ENCODE measurements at places on chromosomes 3 and 15.

DNA sequence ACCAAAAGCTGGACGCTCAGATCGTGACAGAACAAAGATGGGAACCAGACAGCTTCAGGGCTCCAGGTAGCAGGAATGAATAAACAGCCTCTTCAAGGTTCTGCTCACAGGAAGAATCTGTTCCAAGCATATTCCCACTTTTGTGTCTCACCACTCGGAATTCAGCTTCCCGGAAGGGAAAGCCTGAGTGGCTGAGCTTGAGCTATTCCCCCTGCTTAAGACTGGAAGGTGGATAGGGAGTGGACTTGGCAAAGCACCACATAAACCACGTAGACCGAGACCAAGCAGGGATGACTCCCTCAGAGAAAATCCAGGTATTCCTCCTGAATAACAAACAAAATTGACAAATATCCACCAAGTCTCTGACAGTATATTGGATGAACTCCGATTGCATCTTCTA, 180.2 kb upstream of the NR2F2 start:
- DNase-seq, result no peak

- no peak for DNase-seq
Measured at GRCh38 chr15:44340410-44340809, 51.9 kb downstream of the GOLM2 start.

DNA sequence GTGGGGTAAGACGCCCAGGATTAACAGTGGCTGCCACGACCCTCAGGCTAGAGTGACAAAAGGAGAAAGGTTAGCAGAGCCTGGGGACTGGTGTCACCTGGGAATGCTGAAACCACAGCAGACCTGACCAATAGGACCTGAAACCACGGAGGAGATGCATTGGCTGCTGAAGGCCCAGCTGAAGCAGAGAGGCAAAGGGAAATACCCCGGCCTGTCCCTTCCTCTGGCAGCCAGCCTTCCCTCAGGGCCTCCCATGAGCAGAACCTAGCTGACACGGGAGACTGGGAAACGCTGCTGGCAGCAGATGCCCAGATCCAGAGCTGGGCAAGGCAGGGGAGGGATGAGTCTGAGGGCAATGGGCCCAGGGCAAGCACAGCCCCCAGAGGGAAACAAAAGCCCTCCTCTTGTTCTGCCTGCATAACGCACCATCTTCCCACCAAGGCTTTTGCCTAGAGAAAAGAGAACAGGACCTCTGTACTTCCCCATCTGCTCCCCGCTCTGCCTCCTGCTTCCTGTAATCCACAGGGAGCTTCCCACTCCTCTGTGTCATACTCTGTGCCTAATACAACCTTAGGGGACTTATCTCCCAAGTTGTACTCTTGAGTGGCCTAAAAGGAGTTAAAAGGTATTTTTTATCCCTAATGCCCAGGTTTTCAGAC, 216.2 kb downstream of the ABHD5 start:
- no peak for DNase-seq

DNA sequence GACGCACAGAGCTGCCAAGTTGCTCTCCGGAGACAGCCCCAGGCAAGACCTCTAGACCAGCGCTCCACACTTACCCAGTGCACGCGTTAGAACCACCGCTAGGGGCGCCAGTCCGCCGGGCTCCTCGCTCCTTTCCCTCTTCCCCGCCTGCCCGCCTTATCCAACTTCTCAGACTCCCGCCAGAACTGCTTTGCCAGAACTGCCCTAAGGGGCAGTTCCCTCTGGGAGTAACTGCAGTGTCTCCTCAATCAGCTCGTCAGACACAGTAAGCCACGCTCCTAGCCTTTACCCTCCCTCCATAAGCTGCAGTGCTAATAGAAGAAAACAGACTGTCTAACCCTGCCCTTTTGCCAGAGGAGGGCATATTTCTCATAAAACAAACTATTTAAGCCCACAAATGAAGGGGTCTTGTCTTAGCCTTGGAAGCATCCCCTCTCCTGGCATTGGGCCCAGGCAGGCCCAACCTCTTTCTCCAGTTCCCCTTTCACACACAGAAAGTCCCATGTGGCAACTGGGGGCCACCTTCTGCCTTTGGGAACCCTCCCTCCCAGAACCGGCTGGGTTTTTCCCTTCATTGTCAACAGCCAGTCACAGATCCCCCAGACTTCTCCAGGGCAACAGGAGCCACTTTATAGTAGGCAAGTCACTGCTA, 3.7 kb downstream of the BMF start:
- peak; percentile 93 for DNase-seq

DNA sequence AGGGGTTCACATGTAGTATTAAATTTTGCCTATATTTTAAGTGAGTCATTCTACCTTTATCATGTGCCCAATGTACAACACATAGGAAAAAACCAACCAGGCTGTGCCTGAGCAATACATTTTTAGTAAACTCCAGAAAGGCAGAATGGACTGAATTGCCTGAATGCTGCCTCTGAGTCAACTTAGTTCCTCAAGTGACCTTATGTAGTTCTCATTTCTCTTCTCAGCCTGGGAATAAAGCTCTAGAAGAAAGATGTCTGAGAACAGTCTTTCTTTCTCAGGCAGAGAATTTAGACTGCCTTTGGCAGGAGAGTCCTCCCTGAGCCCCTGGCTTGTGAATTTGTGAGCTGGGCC, 13.0 kb downstream of the ST3GAL6 start:
- DNase-seq, result no peak

GRCh38 chr15:56886363-56886931, 32.0 kb upstream of the TCF12 start:
- peak; percentile 57 for DNase-seq

- no peak for DNase-seq
Measured at GRCh38 chr3:184630861-184631471, 69.4 kb downstream of the EPHB3 start.

DNA sequence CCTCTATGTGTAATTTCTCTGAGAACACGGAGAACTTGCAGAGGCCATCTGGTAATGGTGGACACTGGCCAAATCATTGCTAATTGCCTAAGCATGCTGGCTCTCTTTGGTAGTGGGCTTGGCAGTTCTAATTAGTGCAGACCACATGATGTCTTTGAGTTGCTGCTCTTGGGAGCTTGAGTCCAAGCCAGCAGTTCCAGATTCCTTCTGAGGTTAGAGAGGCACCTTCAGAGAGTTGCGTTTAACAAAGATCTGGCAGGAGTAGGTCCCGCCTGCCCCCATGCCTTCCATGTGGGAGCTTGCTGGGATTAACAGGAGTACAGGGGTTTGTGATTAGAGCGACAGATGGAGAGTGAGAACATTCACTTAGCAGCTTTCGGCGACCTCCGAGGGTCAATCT, 449.0 kb upstream of the LMCD1 start:
- no peak for DNase-seq

GRCh38 chr3:106206146-106206545, 337.3 kb upstream of the CBLB start:
- DNase-seq, result no peak

DNA sequence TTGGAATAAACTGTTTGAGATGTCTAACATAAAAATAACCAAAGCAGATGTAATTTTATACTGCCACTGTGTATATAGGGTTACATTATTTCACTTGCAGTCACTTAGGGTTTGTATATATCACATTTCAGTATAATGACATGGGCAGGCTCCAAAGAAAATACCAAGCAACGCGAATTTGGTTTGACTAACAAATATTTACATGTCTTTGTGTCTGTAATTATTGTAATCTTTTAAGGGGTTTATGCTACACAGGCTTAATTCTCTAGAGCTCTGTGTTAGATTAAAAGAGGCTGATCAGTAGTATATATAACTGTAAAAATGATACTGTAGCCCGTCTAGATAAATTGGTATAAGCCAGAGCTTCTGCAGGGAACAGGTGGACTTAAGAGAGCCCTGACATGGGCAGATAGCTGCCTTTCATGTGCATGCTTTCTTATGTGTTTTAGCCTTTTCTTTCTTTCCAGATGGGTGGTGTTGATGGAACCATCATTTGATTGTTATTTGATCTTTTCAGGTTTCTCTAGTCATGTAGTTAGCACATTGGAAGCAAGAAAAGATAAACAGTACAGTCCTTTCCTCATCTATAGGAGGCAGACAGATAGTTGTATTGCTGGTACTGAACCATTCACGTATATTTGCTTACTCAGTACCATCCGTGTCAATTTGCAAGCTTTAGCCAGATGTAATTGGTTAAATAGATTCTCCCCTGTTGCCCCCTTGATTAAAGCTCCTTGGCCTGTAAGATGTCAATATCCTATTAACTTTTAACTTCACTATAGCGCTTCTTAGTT, 86.1 kb downstream of the GALK2 start:
- no peak for DNase-seq

DNA sequence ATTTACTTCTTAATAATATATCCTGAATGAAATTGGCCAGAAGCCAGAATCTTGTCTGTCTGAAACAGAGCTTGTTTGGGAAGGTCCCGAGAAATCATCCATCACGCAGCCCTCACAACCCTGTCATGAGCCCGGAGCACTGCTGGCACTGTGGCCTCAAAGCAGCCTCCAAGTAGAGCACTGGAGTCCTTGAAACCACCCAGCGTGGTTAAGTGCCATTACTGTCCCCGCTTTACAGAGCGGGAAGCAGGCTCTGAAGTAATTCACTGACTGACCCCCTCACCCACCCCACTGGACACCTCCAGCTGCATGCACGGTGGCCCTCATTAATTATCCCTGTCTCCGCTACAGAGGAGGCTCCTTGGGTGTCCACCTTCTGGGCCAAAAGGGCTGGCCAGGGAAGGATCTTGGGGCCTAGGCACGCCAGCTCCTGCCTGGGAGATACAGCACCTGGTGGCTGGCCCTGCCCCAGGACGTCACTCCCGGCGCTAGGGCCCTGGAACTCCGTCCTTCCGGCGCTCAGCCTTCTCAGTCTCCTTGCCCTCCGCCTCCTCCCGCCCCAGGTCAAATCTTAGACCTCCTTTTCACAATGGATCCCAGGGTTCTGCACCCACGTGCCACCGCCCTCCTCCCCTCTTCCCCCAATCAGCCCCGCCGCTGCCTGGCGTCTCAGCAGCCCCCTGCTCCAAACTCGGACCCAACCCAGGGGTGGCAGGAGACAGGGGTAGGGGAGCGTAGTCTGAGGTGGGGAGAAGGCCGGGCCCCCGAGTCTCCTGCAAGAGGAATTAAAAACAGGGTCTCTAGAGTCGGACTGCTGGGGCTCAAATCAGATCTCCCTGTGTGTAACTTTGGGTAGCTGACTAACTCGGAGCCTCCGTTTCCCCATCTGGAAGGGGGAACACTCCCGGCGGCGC, 1.1 kb downstream of the TKT start:
- peak; percentile 82 for DNase-seq

DNA sequence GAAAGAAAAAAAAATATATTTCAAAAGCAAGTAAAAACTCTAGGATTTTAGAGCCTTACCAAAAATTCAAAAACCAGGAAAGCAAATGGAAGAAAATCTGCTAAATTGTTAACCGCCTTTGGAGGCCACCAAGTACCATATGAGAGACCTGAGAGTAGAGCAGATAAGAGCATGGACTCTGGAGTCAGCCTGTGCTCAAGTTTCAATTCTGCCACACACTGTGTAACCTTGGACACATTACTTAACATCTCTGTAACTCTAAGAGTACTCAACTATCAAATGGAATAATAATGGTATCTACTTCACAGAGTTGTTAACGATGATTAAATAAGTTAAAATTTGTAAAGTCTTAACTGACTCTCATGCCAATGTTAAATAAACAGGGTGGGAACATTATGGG, 12.7 kb downstream of the RBSN start:
- DNase-seq, result no peak

- DNase-seq, result no peak
Measured at GRCh38 chr15:56736308-56736707, 3.0 kb upstream of the ZNF280D start.

DNA sequence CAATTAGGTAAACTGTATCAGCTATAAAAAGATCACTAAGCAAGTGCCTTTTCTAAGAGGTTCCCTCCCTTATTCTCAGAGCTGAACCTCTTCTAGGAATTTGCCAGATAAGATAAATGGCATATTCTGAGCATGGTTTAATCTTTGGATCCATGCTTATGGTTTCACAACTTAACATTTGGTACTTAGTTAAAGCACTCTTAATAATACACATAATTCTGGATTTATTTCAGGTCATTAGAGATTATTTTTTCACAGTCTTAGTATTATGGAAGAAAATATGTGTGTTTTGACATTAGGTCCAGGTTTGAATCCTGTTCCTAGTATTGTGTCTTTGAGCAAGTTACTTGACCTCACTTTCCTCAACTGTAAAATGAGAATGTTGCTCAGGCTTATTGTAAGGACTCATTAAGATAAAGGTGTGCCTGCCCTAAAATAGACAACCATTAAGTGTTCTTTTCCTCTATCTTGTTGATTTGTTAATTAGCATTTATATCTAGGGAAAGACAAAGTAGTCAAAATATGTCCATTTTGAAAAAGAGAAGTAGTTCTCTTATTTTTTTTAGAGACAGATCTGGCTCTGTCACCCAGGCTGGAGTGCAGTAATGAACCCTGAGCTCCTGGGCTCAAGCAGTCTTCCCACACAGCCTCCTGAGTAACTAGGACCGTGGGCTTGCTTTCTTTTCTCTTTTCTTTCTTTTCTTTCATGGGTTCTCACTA, 43.4 kb downstream of the TSC22D2 start:
- DNase-seq, result no peak

GRCh38 chr15:80503319-80503952, 99.3 kb downstream of the ARNT2 start:
- no peak for DNase-seq

DNA sequence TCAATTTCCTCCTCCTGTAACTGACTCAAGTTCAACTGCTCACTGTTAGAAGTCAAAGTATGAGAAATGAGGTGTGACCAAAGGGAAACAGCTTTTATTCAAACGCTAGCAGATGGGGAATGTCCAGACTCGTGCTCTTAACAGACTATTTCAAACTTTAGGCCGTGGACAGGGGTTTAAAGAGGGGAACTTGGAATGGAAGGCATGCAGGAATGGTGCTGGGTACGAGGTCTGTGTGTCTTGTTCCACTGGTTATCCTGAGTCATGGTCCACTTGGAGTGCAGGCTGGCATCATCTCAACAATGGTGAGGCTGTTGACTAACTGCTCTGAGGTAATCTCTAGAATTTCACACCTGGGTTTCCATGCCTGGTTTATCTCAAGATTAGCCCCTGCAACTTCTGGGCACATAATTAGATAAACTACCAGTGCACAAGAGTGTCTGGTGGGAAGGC, 22.9 kb upstream of the DNAAF4 start:
- DNase-seq, result no peak

- DNase-seq, result no peak
Measured at GRCh38 chr3:71389191-71389590, 194.3 kb downstream of the FOXP1 start.

DNA sequence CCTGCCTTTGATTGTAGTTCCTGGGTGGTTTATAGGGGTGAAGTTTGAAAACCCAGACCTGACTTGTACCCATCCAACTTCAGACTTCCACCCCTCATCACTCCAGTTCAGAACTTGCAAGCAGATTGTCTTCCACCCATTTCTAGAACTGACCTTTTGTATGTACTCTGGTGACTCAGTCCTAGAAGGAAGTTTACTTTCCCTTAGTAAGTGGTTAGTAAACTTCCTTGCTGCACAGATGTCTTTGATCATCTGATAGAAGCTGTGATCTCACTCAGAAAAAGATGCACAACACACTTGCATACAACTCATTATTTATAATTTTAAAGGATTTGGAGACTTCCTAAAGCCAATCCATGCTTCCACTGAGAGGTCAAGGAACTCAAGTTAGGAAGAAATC, 368.0 kb downstream of the MFSD1 start:
- no peak for DNase-seq

GRCh38 chr3:10292505-10293419, at the start of gene GHRL:
GHRL (minus strand) TSS chr3:10292947; CDS start chr3:10290180, 2,767 bp downstream.
- DNase-seq, result no peak
